Globus pallidus (tissue), 1 donor: ENCODE measurements at places on chromosomes 2 and 18.

- peak; percentile 86 for DNase-seq
These were observed 69.7 kb downstream of the RNF144A start for GRCh38 chr2:6986912-6987361.

- no peak for DNase-seq
These were observed 74.5 kb downstream of the ETAA1 start for GRCh38 chr2:67471681-67472080.

DNA sequence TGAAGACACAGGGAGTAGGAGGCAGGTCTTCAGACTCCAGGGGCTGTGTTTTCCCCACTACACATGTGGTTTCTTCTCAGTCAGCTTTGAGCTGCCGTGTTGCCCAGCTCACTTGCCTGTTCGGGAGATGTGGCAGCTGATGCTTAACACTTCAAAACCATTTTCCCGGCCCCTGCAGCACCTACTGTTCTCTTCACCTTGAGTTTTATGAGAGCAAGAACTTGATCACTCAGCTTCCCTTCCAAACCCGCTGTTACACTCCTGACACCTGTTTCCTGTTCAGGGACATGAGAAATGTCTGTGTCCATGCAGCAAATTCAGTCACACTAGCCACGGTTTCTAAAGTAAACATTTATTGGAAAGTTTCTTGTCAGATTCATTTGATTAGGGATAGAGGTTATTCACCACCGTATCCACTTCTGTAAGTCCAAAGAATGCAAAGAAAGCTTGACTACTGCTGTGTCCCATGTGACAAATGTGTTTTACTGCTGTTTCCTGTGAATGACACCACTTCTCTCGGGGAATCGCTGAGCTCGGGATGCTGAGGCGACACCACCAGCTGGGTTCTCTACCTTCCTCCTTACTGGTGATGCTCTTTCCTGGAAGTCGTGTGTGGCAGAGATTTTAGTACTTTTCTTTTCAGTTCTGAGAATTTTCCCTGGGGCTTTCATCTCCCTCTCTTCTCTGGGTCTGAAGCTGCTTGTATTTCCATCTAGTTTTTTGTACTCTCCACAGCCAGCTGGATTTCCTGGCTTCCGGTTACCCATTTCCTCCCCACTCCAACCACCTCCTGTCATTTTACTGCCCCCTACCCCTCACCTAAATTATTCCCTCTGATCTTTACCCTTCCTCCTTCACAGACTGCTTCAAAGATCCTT, 91.7 kb downstream of the KLF7 start:
- DNase-seq = peak; percentile 79

DNA sequence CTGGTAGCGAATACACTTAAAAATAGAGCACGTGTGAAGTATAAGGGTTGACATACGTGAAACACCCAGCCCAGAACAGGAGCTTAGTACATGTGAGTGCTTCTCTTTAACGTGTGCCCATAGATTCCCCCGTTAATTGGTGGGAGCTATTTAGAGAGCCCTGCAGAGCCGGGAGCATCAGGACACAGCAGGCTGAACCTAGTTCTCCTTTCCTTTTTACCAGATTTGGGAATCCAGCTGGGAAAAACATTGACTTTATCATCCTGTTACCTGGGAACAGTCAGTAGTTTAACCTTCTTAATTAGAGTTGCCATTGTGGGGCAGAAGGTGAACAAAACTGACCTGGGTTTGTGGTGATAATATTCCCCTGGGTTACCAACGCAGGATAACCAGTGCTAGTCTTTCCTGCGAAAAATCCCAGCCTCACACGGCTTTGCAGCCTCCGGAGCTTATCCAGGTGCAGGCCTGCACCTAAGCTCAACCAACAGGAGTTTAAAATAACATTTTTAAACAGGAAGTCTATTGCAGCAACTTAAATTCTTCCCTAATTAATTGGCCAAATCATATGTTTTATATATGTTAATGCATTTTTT, 78.1 kb upstream of the SPTBN1 start:
- no peak for DNase-seq

DNA sequence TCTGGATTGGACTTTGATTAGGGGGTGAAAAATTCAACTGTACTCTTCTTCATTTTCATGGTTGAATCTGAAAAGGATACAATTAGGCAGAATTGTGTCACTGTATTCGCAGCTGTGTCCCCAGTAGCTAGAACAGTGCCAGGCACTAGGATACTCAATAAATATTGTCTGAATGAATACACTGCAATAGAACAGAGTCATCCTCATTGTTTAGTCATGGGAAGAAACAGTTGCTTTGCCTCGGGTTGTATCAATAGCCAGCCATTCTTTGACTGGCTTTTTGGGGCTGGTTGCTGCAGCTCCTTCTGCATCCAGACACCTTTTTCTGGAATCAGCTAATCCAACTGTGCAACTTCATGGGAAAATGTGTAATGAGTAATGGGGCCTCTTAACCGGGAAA, 18.1 kb upstream of the DYNC1I2 start:
- DNase-seq = peak; percentile 93

- DNase-seq = no peak
These were observed 563.2 kb downstream of the RNF144A start for GRCh38 chr2:7480431-7480830.

- no peak for DNase-seq
These were observed 66.8 kb downstream of the CRACDL start for GRCh38 chr2:98869272-98869641.

GRCh38 chr2:216015722-216016464, 2.5 kb upstream of the MREG start:
- DNase-seq = no peak

DNA sequence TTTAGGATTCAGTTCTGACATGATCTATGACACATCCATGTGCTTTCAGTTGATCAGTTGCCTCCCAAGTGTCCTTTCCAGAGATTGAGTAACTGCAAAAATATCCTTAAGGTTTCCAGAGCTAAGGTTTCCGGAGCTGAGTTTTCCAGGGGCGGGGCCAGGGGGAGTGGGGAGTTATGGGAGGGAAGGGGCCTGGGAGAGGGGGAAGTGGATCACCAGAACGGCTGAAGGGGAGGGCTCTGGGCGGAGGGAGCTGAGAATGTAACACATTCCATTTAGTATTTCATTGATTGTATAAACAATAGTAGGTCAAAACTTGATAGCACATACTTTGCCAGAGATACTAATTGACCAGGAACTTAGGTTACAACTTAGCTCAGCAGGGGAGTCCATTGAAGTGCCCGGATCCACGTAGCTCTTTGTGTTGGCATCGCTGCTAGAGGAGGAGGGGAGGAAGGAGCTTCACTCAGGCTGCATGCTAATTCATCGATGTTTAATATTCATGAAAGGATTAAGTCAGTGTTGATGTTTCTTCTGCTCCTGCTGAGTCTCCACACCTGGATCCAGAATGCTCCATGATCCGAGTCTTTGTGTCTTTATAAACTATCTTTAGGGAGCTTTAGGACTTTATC, 289.8 kb downstream of the ALPK2 start:
- no peak for DNase-seq

GRCh38 chr18:27797484-27797883, 379.4 kb downstream of the CDH2 start:
- DNase-seq = no peak

DNA sequence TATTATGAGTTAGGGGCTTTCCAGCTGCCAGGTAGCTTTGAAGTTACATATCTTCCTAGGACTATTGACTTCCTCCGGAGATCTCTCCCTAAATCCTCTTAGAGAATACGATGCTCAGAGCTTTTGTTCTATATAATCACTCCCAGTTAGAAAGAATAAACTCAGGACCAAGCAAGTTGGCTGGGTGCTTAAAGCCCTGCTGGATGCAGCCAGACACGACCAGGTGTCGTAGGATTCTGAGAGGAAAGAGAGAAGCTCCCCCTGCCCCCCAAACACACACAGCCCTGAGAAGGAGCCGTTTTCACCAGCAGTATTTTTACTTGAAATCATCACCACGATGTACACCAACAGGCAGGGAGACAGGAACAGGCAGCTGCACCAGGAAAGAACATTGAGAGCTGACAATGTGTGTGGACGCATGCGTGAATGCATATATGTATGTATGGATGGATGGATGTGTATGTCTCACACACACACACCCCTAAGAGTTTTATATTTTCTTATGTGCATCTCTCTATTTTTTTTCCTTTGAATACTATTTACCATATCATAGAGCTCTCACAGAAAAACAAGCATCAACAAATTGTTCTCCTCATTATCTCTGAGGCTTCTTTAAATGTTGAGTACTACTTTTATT, 382.6 kb downstream of the EPHA4 start:
- no peak for DNase-seq

- DNase-seq = no peak
These were observed 243.0 kb downstream of the ERBB4 start for GRCh38 chr2:212295571-212295970.

- no peak for DNase-seq
These were observed 4.5 kb upstream of the BCL2L11 start for GRCh38 chr2:111116011-111116746.

DNA sequence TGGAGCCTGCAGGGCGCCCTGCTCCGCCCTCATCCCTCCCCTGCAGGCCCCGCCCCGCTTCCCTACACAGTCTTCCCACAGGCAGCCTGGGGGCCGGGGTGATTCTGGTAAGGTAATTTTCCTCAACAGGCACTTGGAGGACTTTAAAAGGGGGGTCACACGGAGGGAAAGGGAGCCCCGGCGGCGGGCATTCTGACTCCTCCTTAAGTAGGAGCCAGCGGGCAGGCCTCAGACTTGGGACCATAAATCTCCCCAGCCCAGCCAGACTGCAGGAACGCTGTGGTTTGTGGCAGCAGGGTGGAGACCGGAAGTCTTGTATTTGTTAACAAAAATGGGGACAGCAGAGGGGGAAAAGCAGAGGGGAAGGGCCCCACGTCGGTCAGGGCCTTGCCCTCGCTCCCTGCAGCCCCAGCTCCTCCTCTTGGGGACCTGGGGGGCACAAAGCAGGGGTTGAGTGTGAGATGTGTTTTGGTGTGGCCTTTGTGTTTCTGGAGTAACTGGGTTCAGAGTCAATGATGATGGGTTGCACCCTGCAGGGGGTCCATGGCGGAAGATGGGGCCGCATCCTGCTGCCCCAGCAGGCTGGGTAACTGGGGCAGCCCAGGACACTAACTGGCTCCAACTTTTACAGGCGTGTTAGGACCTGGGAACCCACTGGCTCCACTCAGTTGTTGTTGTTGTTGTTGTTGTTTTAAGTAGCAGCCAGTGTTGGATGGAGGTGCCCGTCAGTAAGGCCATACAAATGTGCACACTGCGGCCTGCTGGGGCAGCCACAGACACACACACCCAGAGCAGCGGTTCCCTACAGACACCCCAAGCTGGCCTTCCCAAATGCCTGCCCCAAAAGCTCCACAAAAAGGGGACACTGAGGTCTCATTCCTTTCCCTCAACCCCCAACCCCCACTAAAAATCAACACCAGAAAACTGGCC, 27.7 kb downstream of the SMAD7 start:
- DNase-seq = no peak

GRCh38 chr2:149353421-149353820, 23.0 kb downstream of the LYPD6 start:
- DNase-seq = no peak

DNA sequence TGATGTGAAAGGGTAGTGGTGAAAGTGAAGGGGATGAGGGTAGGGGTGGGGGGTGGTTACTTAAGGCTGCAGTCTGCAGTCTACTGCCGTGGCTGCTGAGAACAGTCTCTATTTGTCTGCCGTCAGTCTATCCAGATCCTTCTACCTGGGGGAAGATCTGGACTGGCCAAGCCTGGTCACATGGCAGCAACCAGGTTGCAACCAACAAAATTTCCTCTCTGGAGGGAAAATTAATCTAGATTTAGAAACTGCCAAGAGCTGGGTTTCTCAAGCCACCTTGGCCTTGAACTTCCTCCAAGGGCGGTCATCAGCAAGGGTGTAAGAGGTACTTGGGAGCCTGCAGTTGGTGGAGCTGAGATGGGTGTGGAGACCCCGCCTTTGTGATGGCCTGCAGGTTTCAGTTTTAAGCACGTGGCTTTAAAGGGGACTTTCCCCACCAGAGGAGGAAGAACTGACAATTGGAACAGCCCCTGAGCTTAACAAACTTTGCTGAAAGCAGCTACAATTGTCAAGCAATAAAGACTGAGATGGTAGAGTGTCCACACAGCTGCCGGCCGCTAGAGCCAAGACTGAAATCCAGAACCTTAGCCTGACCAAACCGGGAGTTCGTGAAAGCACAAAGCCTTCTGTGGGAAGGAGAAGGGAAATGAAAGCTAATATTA, 31.4 kb upstream of the KCMF1 start:
- DNase-seq = no peak

DNA sequence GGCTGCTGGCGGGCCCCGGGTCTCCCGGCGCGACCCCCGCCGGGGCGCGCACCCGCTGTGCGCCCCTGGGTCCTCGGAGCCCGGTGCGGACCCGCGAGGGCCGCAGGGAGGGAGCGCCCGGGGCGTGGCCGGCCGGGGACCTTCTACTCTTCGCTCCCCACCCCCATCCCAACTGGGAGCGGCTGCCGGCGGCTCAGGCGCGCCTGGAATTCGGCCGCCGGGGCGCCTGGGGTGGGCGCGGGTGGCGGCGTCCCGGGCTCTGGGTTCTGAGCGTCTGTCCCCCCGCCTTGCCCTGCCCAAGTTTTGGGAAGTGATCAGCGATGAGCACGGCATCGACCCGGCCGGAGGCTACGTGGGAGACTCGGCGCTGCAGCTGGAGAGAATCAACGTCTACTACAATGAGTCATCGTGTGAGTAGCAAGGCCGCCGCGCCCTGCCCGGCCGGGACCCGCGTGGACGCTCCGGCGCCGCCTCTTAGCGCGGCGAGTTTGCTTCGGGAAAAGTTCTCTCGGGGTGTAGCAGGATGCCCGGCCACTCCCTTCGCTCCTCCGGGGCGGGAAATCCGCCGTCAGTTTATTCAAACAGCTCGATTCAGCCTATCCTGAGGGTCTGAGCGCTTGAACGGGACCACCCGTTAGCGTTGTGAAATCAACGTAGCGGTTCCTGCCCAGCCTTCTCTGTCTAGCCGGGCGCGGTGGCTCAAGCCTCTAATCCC, 502 bp downstream of the TUBB6 start:
- DNase-seq = no peak

- no peak for DNase-seq
These were observed 18.4 kb upstream of the SELENOI start for GRCh38 chr2:26327291-26328272.
